Astrocyte of the spinal cord (primary cell): ENCODE measurements at places on chromosomes 2 and 18.

DNA sequence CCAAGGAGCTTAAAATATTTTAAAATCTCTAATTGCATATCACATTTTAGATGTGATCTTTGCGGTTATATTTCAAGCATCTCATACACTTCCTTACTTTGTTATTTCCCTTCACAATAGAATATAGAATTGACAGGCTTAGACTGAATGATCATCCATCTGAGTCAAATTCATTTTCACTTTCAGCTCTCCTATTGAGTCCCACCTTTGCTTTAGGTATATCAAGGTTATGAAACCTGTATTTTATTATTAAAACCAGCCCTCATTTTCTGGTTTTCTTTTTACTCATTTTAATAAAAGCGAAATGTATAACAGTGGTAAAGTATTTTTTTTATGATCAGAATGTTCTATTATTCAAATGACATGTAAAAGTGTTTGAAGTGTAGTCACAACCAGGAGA is 162.9 kb upstream of the KYNU start:
- no peak for DNase-seq

GRCh38 chr2:169348321-169349024 is 13.9 kb downstream of the LRP2 start:
- no peak for DNase-seq

GRCh38 chr2:152506843-152507242 is 171.9 kb downstream of the FMNL2 start:
- DNase-seq = peak; percentile 88

DNA sequence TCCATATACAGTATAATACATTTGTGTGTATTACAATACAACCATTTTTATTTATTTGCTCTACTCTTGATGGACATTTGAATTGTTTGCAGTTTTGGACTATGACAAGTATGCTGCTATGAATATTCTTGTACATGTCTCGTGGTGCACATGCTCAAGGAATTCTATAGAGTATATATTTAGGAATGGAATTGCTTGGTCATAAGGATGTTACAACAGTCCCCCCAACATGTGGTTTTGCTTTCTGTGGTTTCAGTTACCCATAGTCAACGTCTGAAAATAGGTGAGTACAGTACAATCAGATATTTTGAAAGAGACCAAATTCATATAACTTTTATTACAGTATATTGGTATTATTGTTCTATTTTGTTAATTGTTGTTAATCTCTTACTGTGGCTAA is 24.1 kb upstream of the PLEKHM3 start:
- no peak for DNase-seq

DNA sequence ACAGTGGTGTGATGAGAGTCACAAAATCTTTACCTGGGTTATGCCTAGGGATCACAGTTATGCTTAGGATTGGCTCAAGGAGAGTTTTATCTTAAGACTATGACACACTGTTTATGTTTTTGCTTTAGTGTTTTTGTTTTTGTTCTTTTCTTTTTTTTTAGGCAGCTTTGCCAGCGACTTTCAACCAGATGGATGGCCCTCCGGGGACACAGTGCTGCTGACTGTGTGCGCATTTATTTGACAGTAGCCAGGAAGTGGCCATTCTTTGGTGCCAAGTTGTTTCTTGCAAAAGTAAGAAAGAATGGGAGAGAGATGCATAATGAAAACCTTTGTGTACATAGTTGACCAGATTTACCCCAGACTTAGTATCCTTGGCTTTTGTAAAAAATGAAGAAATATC is 15.1 kb upstream of the DYNC2LI1 start:
- no peak for DNase-seq

DNA sequence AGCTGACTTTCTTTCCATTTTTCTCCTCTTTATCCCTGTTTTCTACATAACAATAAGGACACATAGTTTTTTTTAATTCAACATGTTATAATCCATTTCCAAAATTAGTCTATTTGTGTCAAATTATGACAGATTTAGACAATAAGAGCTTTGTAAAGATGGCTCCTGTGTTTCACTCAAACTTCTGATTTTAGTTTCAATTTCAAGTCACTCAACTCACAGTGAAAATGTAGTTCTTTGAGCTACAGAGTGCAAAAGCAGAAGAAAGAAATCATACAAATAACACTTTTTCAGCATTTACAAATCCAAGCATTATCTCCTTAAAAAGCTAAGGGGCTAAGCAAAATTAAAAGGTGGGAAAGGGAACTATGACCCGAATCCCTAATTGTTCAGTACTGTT is 340.7 kb upstream of the TRIB2 start:
- DNase-seq = no peak
